Activated CD8-positive, alpha-beta memory T cell treated with anti-CD3 and anti-CD28 coated beads for 1 hour (primary cell): ENCODE measurements at places on chromosomes 7 and 10.

DNA sequence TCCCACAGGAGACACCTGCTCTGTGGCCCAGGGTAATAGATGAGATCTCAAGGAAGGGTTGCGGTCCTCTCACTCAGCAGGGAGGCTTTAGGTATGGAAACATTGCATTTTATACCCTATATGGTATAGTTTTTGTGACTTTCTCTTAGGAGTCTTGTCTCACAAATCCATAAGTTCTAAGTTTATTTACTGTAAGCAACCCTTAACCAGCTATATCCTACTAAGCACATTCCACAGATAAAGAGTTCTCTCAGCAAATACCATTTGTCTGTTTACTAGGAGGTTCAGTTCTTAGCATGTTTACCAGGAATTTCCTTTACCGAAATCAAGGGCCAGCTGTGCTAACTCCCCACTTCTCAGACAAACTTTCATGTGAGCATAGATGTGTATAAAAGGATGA is 66.9 kb downstream of the ANLN start:
- DNase-seq: no peak

GRCh38 chr10:47291682-47292081 is 8.3 kb upstream of the GDF10 start:
- DNase-seq: no peak

DNA sequence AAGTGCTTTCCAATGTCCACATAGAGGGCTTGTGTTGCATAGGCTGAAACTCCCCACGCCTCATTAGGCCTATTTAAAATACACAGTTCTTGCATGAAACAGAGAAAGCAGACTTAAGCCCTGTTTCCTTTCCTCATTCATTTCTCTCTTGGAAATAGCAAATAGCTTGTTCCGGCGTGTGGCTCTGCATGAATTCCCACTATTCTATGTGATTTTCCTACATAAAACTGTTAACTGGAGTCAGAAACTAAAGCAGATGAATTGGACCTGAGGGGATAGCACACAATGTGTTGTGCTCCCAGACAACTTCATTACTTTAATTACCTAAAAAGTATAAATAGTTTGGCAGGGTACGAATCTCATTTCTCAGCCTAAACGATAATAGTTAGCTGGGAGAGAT is 981.5 kb downstream of the SORCS1 start:
- no peak for DNase-seq

DNA sequence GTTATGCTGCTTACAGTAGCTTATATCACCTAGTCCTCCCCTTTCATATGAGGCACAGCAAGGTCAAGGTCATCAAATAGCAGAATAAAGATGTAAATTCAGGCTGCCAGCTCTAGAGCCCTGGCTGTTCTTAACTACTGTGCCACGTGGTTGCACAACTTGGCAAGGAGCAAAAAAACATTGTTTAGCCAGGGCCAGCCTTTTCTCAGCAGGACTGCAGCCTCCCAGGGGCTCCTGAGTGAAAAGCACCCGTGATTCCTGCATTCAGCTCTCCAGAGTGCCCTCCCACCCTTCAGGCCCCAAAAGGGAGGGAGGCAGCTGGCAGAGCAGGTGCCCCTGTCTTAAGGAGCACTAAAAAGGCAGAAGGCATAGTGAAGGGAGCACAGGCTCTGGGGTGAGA is 31.8 kb upstream of the TM9SF3 start:
- no peak for DNase-seq

- DNase-seq: no peak
Measured at GRCh38 chr10:69848454-69848853, 46.7 kb downstream of the COL13A1 start.

DNA sequence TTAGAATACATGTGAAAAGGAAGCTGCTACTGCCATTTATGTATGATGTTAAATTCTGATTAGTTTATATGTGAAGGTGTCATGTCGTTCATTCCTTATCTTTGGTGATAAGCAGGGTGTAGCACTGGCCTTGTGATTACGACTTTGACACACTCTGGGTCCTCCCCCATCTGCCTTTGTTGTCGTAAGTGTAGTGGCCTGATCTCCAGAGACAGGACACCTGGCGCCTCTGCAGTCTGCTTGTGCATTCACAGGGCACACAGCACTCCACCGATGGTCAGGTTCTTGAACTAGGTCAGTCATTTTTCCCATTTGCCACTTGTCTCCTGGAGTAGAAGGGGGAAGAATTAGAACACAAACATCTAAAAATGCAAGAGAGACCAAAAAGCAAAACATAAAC is 186.0 kb downstream of the PRKCQ start:
- no peak for DNase-seq

DNA sequence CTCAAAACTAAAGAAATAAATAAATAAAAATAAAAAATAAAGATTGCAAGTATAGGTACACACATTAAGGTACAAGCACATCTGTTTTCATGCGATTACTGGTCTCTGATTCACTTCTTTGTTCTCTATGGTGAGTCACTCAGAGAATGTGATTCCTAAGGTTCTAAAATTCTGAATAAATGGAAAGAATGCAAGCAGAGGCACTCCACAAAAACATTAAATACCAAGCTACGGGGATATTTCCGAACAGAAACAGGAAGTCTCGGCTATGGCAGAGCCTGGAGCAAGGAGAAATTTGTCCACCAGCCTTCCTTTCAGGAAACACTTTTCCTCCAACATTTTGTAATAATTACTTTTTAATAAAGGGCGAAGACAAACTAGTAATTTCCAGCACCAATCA is 1.4 kb downstream of the VOPP1 start:
- no peak for DNase-seq

- DNase-seq: no peak
Measured at GRCh38 chr7:20219446-20220292, 2.5 kb upstream of the MACC1 start.

DNA sequence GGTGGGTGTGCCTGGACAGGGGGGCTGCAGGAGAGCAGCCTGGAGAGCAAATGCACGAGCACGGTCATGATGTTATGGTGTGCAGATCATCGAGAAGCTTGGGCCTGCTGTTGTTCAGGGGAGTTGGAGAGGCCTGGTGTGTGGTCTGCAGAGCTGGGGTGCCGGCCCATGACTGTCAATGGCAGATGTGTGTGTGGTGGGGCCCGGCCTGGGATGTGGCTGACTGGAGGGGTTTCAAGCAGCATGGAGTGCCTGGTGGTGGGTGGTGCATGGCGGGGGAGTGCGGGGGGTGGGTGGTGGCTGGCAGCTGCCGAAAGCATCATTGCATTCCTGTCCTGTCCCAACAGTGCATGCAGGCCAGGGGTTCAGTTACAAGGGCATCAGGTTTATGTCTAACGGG is 122.6 kb downstream of the DOCK1 start:
- no peak for DNase-seq

- no peak for DNase-seq
Measured at GRCh38 chr10:30058570-30059132, 735 bp downstream of the JCAD start.

DNA sequence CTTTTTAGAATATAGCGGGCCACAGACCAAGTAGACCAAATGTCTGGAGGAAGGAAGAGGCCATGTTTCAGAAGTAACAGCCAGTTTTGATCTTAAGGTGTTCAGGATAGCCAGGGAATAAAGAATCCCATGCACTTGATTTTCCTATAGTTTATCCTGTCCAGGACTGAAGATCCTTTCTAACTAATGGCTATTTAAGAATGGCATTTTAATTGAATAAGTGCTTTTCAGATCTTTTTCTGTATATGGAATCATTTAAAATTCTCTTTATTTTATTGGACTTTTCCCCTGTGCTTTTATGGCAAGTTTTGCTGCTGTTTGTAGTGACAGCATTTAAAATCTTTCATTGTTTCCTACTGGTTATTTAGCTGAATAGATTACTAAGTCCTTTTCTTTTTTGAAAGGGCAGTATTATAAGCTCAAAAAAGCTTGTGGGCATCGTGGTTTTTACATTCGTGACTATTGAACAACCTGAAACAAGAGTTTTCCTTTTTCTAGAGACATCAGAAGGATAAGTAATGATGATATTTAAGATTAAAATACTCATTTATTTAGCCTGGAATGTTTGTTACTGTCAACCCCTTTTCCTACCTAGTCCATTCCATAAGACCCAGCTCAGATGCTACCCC is 2.4 kb downstream of the INPP5F start:
- no peak for DNase-seq

DNA sequence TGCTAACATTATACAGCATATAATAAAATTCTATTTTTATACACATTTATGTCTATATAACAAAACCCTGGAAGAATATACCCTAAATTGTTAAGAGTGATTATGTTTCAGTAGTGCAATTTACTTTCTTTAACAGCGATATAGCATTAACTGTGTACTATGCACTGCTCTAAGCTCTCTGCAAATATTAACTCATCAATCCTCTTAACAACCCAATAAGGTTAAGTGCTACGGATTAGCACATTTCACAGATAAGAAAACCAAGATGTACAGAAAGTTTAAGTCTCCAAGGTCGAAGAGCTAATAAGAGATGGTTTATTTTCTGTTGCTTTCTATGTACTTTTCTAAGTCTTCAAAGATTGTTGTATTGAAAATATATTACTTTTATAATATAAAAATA is 95.8 kb downstream of the SEMA3C start:
- no peak for DNase-seq

DNA sequence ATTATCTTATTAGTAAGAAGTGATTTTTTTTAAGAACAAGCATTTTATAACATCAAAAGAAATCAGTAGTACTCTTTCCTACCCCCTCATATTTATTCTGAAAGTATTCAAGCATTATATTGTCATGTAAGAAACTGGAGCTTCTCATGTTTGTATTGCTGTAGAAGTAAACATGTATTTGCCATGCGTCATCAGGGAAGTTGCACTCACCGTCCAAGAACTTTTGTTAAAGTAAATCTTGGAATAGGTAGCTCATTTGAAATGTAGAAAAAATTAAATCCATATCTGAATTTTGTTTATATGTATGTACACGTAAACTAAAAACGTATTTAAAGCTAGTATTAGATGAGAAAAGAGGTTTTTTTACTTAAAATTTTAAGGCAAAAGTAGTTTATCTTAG is 96.8 kb downstream of the PTEN start:
- DNase-seq: no peak

DNA sequence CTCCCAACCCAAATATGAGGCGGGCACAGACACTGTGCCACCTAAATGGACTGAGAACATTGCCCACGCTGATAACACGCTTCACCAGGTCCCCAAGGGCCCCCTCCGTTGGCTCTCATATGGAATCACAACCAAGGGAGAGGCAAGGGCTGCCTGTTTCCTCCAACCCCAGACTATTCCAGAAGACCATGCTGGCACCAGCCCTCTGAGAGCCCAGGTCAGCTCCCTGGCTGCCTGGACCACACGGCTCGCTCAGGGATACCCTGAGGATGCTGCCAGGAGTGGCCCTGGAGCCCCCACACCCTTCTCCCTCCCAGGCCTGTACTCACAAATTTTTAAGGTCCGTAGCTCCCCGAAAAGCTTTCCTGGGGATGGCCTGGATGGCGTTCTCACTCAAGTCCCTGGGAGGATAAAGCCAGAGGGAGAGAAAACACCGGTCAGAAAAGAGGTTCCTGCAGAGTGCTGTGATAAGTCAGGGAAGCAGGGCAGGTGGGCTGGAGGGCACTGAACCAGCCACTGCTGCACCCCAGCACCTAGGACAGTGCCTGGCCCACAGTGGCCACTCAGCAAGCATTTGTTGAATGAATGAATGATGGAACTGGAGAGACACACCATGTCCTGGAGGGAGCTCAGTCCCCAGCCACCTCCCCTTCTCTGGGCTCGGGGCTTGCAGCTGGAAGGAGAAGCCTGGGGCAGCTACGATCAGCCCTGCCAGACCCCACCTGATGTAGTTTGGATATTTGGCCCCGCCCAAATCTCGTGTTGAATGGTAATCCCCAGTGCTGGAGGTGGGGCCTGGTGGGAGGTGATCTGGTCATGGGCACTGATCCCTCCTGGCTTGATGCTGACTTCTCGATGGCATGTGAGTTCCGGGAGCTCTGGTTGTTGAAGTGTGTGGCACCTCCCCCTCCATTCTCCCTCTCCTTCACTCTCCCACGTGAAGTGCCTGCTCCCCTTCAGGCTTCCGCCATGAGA is 119.8 kb downstream of the SLIT1 start:
- no peak for DNase-seq

GRCh38 chr7:55490099-55490498 is 82.2 kb downstream of the VOPP1 start:
- no peak for DNase-seq

GRCh38 chr7:114341648-114342047 is 73.0 kb upstream of the FOXP2 start:
- DNase-seq: no peak

DNA sequence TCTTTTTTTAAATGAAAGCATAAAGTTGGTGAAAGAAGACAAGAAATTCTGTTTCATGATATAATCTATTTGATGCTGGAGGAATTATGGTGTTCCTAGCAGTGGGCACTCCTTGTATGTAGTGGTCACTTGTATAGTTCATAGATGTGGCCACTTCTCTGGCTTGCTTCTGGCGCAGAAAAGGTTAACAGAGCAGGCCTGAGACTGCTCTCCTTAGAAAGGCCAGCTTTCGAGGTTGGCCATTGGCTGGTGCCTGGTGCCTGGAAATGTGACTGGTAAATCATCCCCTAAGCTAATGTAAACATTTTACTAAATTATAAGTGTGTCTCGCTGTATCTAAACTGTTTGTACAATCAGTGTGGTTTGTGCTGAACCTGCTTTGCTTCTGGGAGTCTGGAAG is 276.1 kb downstream of the PHTF2 start:
- DNase-seq: no peak

DNA sequence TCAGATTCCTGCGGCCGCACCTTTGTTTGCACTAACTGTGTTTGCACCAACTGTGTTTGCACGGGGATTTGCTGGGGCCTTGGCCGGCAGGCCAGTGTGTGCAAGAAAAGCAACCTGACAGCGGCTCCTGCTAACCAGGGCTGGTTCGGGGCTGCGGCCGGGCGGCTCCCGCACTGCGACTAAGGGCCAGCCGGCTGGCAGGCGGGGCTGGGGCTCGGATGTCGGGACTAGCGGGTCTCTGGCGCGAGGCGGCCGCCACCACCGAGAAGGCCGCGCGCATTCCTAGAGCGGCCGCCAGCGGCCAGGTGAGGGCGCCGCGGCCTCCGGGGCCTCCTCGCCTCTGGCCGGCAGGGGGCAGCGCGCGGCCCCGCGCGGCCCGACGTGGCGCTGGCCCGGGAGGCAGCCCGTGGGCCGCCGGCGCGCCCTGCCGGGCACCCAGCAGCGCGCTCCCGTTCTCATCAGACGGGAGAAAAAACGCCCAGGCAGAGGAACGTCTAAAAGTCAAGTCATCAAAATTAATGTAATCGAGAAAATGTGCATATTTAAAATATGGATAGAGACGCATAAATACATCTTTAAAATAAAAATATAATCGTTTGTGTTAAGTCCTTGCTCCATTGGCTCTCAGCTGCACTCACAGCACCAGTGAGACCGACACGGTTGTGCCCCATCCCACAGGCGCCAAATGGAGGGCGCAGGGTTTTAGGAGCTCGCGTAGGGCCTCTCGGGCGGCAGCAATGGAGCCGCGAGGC is 38.5 kb downstream of the ZNF777 start:
- no peak for DNase-seq

DNA sequence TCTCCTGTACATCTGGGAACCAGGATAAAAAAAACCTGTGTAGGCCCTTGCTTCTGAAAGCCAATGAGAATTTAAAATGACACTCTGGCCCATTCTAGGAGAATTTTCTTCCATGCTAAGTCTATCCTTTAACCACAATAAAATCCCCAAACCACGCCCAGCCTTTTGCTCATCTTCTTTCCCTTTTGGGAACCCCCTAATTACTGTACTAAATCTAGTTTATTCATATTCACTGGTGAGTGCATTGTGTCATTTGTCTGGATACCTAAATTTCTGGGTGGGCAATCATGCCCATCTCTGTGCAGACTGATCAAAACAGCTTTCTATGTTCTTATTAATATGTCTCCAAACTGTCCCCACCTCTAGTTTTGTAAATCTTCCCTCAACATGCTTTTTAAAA is 11.7 kb upstream of the CDK14 start:
- DNase-seq: no peak

GRCh38 chr7:87875151-87876039 is 765 bp downstream of the SLC25A40 start:
- no peak for DNase-seq
